ENCODE measurements at places on chromosomes 12 and 14.

DNA sequence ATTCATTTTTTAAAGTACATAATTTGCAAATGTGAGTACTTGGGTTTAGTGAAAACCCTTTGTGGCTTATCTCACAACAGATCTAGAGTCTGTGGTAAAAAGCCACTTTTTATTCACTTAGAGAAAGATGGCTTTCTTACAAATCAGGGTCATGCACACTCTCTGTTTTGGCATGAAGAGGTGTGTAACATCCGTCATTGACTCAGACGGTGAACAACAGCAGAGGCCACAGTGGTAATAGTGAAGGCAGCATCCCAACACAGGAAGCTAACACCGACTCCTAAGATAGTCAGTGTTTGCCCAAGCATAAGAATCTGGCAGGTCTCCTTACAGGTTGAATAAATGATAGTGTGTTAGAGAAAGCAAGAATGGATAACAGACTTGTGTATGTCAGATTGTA, 593.0 kb downstream of the SOX5 start:
- DNase-seq = no peak

- no peak for DNase-seq
These were observed 688 bp downstream of the ULK1 start for GRCh38 chr12:131894981-131895639.

DNA sequence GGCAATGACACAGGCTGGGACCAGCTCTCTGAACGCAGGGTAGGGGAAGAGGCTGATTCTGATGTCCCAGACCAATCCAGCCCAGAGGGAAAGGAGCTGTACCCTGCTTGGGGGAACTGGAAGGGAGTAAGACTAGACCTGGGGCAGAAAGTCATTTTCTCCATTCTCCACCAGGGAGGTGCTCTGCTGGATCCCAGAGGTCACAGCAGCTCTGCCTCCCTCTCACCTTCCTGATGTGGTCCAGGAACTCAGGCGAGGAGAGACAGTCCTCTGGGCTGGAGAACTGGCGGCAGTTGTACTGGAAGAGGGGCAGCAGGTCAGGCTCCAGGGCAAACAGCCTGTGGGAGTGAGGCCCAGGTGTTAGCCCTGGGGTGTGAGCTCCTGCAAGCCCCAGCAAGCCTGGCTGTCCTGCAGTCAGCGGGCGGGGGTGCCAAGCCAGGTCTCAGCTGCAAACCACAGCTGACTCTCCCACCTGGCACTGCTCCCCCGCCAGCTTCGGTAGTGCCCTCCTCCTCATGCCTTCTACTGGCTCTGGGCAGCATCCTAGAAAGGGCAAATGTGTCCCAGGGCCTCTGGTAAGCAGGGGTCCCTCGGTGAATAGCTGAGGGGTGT, 1.9 kb downstream of the NGB start:
- no peak for DNase-seq

GRCh38 chr12:82832981-82833380, 146.3 kb downstream of the TMTC2 start:
- DNase-seq = no peak

- no peak for DNase-seq
These were observed 666.6 kb downstream of the NRXN3 start for GRCh38 chr14:78836777-78837176.

- no peak for DNase-seq
These were observed 116.2 kb downstream of the LRRIQ1 start for GRCh38 chr12:85152311-85152729.

GRCh38 chr14:72917094-72917802, 9.0 kb upstream of the DCAF4 start:
- no peak for DNase-seq

DNA sequence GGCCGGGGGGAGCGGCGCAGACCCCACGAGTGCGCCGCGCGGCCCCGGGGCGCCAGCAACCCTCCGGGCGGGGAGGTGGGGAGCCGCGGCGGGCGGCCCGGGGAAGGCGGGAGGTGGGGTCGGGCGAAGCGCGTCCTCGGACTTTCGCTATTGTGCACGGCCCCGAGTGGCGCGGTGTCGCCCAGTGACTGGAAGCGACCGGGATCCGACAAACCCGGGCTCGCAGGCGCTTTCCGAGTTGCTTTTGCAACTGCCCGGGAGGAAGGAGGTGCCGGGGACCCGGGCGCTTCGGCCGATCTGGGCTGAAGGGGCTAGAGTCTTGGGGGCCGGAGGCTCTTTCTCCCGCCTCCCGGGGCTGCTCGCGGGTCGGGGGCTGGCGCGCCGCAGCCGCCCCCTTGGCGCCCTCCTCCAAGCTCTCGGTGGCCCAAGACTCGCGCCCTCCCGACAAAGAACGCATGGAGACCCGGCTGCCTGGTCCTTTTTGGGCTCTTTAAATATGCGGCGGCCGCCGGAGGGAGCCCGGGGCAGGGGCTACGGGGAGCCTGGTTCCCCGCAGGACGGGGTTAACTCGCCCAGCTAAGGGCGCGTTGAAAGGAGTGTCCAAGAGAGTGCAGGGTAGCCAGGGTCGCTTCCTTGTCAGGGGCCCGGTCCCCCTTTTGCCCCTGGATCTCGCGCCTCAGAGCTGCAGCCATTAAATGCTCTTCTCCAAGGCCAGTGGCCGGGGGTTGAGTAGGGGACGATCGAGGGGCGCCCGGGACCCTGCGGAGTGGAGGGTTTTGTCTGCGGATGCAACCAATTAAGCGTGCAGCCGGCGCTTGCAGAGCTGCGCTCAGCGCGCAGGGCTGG, 1.4 kb downstream of the HMGA2 start:
- no peak for DNase-seq

- no peak for DNase-seq
These were observed 53.6 kb downstream of the SUSD6 start for GRCh38 chr14:69664865-69665526.

- no peak for DNase-seq
These were observed 982 bp downstream of the RBMS2 start for GRCh38 chr12:56522411-56523193.

DNA sequence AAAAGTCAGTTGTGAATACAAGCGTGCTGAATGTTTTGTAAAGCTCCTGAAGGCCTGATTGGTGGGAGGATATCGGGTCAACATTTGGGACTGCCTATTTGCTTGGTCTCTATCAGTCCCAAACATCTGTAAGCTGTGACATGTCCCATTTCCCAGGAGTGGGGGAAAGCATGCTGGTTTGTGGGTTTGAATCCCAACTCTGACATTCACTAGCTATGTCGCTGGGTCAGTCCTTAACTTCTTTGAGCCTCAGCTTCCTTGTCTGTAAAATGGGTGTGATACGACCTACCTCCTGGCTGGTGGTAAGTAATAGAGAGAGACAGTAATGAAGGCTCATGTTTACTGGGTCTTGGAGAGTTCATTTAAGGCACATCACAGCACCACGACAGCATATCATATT, 136.7 kb downstream of the CHST11 start:
- DNase-seq = no peak

- DNase-seq = no peak
These were observed 128.0 kb downstream of the NDUFA12 start for GRCh38 chr12:94875525-94875924.

DNA sequence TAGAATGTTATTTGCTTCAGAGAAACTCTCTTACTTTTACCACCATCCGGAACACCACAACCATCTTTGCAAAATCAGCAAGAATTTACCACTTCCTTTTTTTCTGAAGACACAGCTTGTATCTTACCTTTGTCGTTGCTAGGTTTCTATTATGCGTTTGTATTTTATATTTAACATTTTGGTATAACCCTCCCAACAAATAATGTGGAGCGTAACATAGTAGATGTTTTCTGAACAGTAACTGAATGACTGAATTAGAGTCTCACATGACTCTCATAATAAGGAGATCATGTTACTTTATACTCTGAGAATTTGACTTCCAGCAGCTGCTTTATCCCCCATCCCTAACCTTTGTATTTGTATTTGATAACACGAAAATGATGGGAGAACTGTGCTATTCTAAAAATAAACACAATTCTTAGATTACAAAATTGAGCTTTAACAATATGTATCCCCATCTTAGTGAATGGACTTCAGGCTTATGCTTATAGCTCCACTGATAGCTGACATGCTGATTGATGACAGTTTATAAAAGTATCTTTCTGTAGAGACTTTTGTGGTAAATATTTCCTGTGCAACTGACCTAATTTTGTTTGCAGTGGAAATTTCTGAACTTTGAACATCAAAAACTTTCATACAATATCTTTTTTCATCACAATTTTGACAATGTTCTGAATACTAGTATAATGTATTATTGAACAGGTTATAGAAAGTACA, 7.9 kb upstream of the KLRB1 start:
- no peak for DNase-seq

- DNase-seq = no peak
These were observed 23.8 kb downstream of the ANO2 start for GRCh38 chr12:5921027-5921909.

DNA sequence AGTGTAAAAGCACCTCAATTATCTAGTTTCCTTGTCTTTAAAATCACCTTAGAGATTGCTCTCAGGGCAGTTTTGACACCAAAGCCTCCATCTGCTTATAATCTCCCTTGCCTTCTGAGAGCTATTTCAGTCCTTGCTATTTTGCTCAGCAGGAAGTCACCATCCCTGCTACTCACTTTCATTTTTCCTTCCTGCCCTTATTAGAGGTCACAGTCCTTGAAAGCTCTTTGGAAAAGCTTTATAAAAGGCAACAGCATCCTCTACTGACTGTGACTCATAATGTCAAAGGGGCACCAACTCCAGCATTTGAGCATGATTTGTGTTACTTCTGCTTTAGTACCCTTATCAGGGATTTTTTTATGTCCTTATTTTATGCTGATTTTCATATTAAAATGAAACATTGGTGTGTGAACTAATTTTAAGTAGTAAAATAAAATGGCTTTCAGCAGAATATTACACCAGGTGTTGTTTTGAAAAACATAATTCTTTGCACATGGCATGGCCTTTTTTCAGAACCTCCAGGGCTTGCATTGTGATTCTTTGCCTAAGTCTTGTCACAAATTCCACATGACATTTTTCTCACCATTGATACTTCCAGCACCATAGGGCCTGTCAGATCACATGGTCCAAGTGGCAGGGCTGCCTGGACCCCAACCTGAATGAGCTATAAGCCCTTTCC, 213.0 kb downstream of the ADAMTS20 start:
- no peak for DNase-seq

GRCh38 chr14:103773521-103773920, 57.9 kb downstream of the ZFYVE21 start:
- no peak for DNase-seq

DNA sequence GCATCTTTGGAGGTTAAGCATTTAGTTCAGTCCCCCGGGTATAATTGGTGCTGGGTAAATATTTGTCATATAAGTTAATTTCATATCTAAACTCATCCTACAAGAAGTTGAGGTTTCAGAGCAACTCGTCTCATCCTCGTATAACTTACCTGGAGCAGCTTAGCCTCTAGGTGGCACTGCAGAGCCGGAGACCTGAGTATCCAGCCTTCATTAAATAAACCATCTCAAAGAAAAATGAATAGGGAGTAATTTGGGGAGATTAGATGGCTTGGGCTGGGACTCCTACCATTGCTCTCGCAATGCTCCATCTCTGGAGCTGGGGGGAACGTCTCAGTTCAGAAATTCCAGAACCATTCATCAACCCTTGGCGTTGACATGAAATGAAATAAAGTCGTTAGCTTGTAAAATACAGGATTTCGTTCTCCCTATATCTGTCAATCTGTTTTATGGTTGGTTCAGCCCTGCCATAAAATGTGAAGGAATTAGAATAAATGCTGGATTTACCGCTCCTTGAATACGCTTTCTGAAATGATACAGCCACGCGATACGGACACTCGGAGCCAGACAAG, 122.9 kb upstream of the TMEM132D start:
- peak; percentile 18 for DNase-seq

DNA sequence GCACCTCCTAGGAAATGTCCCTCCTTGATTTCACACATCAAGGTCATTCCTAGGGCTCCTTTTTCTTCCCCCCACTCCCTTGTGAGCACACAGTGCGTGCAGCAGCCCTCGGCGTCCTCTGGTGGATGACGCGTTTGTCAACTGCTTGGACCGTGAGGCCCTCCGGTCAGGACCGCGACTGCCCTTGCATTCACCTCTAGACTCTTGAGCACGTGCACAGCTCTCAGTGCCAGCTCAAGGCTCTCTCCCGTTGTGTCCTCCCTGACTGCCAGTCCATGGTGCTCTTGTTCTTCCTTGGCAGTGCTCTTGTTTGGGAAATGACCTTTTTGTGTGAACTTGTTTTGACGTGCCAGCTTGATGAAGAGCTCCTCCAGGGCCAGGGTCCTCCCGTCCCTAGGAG, 67.9 kb downstream of the TSPAN9 start:
- no peak for DNase-seq

GRCh38 chr14:86035882-86036281, 505.9 kb downstream of the FLRT2 start:
- DNase-seq = no peak

DNA sequence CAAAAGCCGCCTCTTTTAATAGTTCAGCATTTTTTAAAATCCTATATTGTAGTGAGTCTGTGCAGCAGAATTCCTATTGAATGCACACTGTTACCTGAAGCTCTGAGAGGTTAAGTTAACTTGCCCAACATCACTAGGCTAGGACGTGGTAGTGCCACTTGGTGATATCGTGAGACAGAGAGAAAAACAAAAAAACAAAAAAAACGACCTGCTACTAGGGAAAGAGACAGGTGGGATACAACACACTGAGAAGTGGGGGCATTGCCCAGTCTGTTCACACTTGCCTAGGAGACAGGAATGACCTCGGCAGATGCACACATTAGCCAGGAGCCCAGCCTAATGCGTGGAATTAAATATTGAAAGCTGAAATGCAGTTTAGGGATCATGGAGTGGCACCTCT, 129.7 kb upstream of the CCND2 start:
- no peak for DNase-seq

- DNase-seq = no peak
These were observed 115.6 kb downstream of the RBM19 start for GRCh38 chr12:113850309-113851056.
